ENCODE measurements at places on chromosomes 1 and 21.

GRCh38 chr1:202046227-202046626 is 35.8 kb downstream of the ELF3 start:
- DNase-seq = no peak

DNA sequence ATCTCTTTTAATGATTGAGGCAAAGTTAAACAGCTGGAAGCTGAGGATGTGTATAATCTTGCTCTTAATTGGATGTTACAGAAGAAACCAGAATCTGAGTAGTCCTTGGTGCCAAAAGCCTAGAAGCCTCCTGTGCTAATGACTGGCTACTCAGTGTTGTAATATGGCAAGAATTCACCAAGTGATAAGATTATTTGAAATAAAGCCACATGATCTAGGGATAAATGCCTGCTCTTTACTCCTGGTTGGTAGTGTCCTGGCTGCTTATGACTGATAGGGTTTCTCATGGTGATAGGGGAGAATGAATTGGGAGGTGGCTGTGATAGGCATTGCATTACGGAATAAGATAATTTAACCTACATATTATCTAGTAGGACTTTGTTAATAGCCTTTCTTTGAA is 13.6 kb upstream of the MAB21L3 start:
- DNase-seq = no peak

DNA sequence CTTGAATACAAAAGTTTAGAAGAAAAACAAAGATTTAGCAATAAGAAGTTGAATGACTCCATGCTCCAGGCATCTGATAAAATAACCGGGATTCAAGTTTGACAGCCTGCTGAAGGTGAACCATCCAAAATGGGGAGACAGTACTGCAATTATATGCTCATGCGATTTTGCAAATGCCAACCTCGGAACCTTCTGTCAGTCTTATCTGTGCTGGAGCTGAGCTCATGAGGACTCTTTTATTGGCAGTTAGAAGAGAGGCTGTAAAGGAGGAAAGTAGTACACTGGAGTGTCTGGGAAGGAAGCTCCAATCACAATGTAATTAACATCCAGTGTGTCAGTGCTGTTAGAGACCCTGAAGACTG is 170.0 kb downstream of the GALNT2 start:
- DNase-seq = no peak

DNA sequence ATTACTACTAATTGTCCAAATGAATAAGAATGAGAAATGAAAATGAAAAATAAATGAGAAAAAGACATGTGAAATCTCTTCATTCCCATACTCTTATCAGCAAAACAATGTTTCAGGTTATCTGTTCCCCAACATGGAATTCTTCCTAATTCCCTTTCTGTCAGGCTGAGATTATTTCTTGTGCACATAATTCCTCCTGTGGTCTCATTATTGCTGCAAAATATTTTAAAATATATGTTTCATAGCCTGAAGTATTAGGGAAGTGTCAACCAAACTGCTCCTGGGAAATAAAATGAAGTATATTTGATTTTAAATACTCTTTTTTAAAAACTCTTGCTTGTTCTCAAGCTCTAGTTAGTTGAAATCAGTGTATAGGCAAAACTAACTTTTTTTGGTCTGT is 314.9 kb downstream of the USP25 start:
- no peak for DNase-seq

GRCh38 chr1:18643154-18644012 is 12.7 kb downstream of the PAX7 start:
- DNase-seq = no peak

DNA sequence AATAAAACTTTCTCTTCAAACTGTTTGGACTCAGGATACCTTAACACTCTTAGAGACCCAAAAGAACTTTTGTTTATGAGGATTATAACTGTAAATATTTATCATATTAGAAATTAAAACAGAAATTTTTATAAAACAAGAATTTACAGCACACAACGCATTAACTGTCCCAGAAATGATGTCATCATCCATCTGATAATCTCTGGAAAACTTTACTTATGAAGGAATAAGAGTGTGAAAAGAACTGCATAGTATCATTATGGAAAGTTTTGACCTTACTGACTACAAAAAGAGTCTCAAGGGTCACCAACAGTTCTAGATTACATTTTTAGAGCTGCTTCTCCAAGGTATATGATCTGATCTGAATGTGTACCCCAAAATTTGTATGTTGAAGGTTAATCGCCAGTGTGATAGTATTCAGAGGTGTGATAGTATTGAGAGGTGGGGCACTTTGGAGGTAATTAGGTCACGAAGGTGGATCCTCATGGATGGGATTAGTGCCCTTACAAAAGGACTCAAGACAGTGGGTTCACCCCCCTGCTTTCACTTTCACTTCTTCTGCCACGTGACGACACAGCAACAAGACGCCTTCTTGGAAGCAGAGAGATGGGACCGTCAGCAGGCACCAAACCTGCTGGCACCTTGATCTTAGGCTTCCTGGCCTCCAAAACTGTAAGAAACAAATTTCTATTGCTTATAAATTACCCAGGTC is 95.7 kb upstream of the NR5A2 start:
- DNase-seq = no peak

GRCh38 chr1:231818337-231818736 is 191.7 kb downstream of the DISC1 start:
- DNase-seq = no peak

GRCh38 chr1:200590001-200590400 is 30.6 kb downstream of the KIF14 start:
- DNase-seq = no peak

- DNase-seq = no peak
These were observed 1.6 kb upstream of the CDC14A start for GRCh38 chr1:100350787-100351094.

- DNase-seq = no peak
These were observed 154.0 kb upstream of the WNT4 start for GRCh38 chr1:22296701-22297591.

- DNase-seq = no peak
These were observed 13.7 kb upstream of the CPLANE2 start for GRCh38 chr1:16250524-16251251.

DNA sequence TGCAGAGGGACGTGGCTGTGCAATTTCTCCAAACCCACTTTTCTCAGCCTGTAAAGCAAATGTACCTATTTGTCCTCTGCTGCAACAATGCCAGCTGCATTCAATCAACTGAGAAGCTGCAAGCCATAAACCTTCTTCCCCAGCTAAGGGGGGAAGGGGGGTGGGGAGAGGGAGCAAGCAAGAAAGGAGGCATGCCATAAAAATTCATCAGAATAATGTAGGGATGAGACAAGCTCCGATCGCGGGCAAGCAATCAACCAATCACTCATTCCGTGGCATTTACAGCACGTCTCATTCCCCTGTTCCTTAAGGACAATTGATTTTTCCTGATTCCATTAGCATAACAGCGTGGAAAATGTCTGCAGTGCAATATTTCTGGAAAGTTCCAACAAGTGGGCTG is 144.8 kb downstream of the DMRTA2 start:
- DNase-seq = no peak

DNA sequence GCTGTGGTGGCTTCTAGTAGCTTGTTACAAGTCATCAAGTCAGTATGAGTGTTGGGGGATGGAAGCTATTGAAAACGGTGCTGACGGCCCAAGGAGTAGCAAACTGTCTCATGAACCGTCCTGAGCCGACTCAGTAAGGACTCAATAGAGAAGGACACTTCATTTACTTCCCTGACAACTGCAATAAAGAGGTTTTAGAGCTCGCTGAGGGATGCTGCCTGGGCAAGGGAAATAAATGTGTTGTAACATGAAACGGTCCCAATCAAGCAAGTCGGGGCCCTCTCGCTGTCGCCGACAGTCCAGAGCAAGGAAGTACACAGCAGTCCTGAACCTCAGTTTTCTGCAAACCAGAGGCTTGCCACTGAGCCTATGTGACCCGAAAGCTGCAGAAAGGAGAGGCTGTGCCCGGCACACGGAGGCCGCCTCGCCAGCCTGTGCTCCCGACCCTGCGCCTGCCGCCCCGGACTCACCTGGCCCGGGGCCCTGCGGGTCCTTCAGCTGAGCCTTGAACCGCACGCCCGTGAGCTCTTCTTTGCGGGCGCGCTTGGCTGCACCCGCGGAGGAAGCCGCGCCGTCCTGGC is 423 bp downstream of the URB1 start:
- no peak for DNase-seq

DNA sequence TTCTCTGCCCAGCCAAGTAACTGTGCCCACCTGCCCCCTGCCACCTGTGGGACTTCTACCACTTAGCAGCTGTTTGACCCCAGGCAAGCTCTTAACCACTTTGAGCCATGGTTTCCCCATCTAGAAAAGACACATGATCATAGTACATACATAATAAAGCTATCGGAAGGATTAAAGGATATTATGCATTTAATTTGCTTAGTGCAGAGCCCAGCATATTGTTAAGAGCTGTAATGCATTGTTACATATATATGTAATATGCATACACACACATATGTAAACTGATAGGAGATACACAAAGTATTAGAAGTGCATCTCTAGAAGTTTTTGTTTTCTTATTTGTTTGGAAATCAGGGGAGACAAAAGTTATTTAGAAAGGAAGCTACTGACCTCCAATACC is 83.5 kb upstream of the ZBTB40 start:
- no peak for DNase-seq

GRCh38 chr21:16082038-16082816 is 352.4 kb downstream of the USP25 start:
- no peak for DNase-seq

GRCh38 chr21:38833117-38833516 is 27.4 kb downstream of the ETS2 start:
- DNase-seq = peak; percentile 8

- no peak for DNase-seq
These were observed 28.9 kb downstream of the INAVA start for GRCh38 chr1:200923601-200924000.

DNA sequence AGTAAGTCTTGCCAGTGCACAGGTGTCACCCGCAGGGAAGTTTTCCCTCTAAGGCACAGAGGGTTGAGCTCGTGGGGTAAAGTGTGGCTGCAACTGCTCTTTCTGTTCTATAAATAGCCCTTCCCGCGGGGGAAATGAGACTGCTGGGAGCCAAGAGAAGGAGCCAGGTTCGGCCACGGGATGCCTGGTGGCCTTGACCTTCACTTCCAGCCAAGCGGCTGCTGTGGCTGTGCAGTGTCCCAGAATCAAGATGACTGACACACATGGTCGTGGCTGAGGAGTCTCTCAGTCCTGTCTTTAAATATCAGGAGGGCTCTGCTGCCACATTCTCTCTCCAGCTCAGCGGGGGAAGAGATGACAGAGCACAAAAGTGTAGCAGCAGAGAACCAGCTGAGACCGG is 154.1 kb upstream of the VAMP3 start:
- DNase-seq = no peak

DNA sequence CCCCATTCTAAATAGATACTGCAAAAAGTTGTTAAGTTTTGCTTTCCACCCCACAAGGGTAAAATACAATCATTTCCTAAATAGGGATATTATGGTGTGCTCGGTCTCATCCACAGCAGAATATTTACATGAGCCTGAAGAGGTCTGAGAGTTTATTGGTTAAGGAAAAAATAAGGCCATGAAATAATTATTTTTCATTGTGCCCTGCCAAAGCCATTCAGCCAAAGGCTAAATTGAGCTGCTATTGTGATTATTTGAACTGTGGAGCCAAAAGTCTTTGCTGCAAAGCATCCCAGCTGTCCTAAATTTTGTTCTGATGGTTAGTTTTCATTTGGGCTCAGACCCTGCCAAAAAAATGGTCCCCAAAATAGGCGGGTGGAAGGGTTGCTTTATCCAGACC is 298.7 kb upstream of the ESRRG start:
- no peak for DNase-seq

DNA sequence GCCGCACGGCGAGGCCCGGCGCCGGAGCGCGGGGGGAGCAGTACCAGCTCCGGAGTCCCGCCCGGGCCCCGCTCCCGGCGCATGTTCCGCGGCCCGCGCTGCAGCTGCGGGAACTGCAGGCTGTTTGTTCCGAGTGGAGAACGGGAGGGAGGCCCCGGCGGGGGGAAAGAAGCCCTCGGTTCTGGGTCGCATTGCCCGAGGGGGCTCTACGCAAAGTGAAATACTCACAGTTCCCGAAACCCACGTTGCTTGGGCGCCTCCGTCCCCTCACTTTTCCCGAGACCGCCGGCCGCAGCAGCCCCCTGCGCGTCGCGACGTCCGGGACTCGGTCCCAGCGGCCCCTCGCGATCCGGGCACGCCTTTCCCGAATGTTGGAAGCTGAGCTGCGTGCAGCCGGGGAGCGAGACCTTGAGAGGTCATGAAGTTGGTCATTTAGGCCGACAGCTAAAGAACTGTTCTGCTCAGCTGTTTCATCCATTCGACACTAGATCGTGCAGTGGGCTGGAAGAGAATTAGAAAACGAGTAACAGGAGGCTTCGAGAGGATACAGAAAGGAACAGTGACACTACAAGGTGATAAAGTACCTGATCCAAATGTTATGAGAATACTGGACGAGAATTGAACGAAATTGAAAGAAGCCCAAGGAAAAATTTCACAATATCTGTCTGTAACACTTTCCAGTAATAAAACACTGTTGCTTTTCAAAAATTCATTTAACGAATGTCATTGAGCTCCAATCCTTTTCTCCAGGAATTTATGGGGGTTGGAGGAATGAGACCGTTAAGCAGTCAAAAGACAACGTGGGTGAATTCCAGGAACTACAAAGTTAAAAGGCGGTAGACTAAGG is 657 bp upstream of the LIN9 start:
- DNase-seq = no peak

GRCh38 chr1:6134741-6135510 is 45.2 kb downstream of the CHD5 start:
- no peak for DNase-seq

DNA sequence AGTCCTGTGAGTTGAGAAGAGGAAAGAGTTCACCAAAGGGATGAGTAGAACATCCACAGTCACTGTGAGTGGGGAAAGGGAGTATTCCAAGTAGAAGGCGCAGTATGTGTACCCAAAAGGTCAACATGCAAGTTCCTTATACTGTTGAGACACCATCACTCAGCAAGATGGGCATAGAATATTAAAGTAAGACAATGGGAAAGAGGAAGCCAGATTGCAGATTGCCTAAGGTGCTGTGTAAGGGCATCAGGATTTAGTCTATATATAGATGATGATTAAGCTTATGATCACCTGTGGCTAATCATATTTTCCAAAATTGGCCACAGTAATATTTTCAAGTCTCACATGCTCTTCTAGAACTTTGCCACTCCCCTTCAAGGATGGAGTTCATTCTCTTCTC is 120.1 kb upstream of the CAMK1G start:
- no peak for DNase-seq

- no peak for DNase-seq
These were observed 130.9 kb upstream of the SAMSN1 start for GRCh38 chr21:14677013-14677412.

DNA sequence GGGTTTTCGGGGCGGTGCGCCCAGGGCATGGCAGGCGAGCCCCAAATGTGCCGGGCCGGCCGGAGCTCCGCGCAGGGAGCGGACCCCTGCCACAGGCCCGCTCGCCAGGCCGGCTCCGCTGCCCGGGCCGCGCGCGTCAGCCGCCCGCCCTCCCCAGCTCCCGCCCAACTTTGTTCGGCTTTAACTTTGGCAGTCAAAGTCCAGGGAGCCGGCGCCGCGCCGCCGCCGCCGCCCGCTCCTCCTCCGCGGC is 488 bp downstream of the SLC35D1 start:
- DNase-seq = peak; percentile 5

- no peak for DNase-seq
These were observed 9.6 kb upstream of the FAM78B start for GRCh38 chr1:166176416-166176815.

GRCh38 chr1:110610696-110611286 is 4.6 kb upstream of the KCNA2 start:
- DNase-seq = no peak

All from CD4-positive, alpha-beta T cell (primary cell).